ENCODE measurements at places on chromosomes 12 and 14.

- no peak for DNase-seq
Observed at GRCh38 chr12:80576641-80577418, 130.6 kb upstream of the MYF6 start.

DNA sequence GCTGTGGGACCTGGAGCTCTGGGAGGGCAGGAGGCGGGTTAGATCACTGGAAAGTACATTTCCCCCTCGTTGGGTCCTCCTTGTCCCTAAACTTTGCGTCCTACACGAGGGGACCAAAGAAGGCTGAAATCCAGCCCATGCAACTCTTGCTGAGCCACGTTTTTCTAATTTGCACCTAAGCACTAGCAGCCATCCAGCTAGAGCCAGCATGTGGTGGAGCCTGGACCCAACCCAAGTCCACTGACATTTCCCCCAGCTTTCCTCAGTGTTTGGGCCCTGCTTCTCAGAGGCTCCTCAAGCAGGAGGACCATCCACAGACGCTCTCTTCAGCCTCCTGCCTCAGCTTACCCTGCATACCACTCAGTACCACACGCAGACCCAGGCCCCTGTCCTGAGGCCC lies 49.7 kb downstream of the TSPAN11 start:
- DNase-seq, result no peak

DNA sequence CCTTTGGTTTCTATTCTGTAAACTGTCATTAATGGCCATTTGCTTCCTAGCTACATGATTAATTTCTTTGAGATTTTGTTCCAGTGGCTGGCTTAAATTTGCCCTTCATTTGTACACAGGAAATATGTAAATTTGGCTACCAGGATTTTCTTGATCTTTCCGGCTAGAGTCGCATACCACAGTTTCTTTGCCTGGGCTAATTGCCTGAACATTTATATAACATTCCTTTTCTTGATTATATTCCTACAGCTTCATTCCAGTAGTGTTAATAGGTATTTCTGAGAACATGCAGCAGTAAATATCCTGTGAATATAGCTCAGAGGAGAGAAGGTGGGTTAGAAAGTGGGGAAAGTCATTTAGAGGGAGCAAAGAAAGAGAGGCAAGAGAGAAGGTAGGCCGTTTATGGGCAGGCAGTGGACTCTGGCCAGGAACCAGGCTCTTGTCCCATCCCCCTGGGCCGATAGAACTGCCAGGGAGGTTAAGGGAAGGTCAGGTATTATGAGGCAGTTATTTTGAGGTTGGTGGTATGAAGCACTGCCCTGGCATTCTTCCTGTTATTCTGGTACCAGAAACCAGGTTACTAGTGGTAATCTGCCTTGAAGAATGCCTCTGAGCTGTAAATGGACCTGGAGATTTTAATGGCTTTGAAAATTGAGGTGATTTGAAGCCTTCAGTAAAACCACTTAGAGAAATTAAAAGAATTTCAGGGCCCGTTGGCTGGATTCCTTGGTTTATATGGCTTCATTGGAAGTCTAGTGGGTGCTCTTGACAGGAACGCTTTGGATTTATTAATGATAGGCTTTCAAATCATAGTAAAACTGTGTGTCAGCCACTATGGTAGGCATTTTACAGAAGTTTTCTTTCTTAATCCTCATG lies 4.4 kb downstream of the RNF10 start:
- DNase-seq, result no peak

- DNase-seq, result no peak
Observed at GRCh38 chr12:100789146-100789545, 5.4 kb upstream of the ANO4 start.

DNA sequence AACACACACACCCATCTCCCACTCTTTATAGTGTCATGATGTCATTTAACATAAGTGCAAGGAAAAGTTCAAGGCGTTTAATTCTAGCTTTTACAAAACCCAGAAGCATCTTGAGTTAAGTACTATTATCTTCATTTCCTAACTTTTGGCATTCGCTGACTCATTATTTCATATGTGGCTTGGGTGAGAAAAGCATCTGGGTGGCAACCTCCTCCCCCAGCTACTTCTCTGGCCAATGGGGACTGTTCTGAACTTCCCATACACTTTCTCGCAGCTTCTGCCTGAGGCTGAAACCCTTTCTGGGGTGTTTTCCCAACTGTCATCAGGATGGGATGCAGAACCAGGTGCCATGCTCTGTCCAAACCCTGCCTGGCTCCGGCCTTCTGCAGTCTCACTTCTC lies 2.8 kb upstream of the MARK3 start:
- no peak for DNase-seq

GRCh38 chr12:117540011-117540410 lies 178.6 kb upstream of the NOS1 start:
- no peak for DNase-seq

- no peak for DNase-seq
Observed at GRCh38 chr12:81492131-81492720, 266.9 kb downstream of the PPFIA2 start.

- no peak for DNase-seq
Observed at GRCh38 chr12:182381-182892, 31.5 kb downstream of the SLC6A12 start.

GRCh38 chr14:74609721-74610120 lies 2.3 kb downstream of the LTBP2 start:
- DNase-seq, result no peak

DNA sequence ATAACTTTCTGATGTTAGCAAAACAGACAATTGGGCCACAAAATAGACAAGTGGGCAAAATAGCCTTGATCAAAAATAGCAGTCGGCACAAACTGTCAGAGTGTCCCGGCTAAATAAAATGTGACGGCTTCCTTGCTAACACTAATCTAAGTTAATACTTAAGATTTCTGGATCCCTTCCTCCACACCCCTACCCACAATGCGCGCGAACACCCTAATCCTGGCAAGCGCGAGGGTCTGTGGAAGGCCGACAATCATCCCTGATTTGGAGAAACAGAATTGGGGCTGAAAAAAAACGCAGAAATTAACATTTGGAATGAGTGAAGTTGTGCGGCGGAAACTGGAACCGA lies 489 bp downstream of the CEP290 start:
- no peak for DNase-seq

DNA sequence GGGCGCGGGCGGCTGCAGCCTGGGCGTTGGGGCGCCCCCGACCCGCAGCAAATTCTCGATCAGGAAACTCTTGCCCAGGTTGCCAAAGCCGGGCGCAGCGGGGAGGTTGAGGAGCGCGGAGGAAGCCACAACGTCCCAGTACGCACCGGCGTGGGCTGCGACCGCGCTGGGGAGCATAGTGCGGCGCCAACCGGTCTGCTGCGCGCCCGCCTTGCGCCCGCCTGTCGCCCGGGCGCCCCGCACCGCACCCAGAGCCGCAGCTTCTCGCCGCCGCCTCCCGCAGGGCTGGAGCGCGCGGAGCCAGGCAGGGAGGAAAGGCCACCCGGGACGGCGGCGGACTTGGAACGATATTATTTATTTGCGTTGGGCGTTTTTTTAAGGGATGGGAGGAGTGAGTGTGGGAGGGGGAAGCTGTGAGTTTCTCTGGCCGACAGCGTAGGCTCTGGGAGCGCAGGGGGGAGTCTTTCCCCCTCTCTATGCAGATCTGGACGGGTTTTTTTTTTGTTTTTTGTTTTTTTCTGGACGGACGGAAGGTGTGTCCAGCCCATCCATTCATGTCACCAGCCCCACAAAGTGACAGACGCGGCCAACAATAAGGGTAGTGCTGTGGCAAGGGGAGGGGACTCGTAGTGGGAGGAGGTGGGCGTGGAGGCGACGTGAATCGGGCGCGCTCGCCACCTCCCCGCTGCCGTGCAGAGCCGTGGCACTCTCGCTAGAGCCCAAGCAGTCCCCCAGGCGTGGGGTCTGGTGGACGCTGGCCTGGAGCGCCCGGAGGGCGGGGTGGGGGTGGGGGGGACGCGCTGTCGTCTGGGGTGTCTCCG lies at the start of gene DBX2:
Gene DBX2 (minus strand): TSS at position 349 of the 821 bp plus-strand sequence. CDS start 172 bp downstream, at position 177.
- DNase-seq, result peak; percentile 66

GRCh38 chr12:31343139-31343538 lies 17.2 kb upstream of the SINHCAF start:
- DNase-seq, result no peak

GRCh38 chr14:102883089-102883541 lies 39.3 kb upstream of the AMN start:
- no peak for DNase-seq

- no peak for DNase-seq
Observed at GRCh38 chr14:97185186-97185585, 388.0 kb downstream of the VRK1 start.

GRCh38 chr14:44462381-44462780 lies 44.7 kb downstream of the FSCB start:
- no peak for DNase-seq

GRCh38 chr12:96371138-96371789 lies 29.0 kb downstream of the CDK17 start:
- no peak for DNase-seq

Measured in NCI-H1930 (cell line).